ENCODE measurements at places on chromosomes 7 and 10.

GRCh38 chr7:43467406-43467805 is 115.5 kb upstream of the STK17A start:
- peak; percentile 44 for DNase-seq

DNA sequence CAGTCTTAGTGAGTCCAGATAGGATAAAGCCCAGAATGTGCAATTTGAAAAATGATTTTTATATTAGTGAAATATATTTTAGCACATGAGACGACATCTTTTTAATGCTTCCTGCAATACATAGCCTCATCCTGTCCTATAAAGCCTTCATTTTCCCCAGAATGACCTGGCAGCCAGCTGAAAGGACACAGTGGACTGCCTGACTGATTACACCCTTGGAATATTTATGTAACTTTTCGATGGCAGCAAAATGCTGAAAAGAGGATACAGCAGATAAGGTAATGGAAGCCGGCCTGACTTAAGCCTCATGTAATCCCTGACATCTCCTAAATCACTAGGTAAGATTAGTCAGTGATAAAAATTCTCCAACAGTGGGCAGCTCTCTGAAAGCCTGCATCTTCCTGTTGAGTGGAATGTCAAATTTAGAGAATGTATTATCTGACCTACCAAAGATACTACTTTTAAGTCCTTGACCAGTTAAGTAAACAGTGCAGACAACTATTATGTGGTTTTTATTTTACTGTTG is 210.7 kb upstream of the STEAP1 start:
- no peak for DNase-seq

DNA sequence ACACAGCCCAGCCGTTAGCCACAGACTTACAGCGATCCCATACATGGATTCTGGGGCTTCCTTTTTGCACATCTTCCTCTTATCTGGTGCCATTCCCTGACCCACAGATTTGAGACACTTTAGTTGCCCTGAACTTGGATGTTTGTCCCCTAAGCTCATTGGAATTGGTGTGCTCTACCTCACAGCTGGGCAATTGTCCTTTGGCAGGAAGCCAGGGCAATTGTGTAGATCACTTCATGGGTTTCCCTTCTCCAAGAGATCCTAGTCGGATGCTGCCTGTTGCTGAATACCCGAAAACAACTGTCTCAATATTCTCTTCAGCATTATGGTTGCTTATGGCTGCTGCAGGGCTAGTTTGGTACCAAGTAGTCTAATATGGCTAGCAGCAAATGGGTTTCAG is 470.7 kb upstream of the MKI67 start:
- DNase-seq = no peak

DNA sequence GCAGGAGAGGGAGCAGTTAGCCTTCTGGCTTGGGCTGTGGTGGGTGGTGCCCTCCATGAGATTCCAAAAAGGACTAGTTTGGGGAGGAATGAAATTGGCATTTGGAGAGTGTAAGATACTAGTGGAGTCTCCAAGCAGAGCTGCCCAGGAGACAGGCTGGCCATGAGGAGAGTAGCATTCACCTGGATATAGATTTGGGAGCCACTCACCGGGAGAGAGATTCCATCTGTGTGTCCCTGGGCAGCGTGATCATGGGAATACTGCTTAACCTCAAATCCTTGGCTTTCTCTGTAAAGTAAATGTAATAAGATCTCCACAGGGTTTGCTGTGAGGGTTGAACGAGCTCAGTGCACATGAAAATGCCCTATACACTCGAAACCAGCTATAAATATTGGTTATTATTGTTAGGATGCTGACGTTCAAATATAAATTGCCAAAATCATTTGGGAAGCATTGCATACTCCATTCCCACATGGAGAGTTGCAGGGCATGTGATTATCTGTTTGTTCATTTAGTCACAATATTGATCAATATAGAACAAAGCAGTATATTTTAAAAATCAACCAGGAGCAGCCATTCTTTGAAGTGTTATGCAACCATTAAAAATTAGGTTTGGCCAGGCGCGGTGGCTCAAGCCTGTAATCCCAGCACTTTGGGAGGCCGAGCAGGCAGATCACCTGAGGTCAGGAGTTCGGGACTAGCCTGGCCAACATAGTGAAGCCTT is 143.7 kb downstream of the CUX1 start:
- no peak for DNase-seq

- DNase-seq = no peak
Observed at GRCh38 chr10:37747081-37747480, 110.3 kb downstream of the ZNF248 start.

- DNase-seq = no peak
Observed at GRCh38 chr7:31707089-31707488, 20.1 kb downstream of the PPP1R17 start.

- peak; percentile 30 for DNase-seq
Observed at GRCh38 chr10:43166207-43166879, 28.1 kb downstream of the CSGALNACT2 start.

- DNase-seq = no peak
Observed at GRCh38 chr10:124498056-124498455, 36.4 kb downstream of the LHPP start.

GRCh38 chr7:7718492-7718891 is at the start of gene RPA3:
Gene RPA3, minus strand, starts transcription at chr7:7718607. Its CDS starts 78,189 bp downstream, at chr7:7640418.
- DNase-seq = no peak

- peak; percentile 31 for DNase-seq
Observed at GRCh38 chr10:91462423-91462822, 52.3 kb downstream of the HECTD2 start.
